ENCODE measurements at places on chromosomes 3 and 15.

DNA sequence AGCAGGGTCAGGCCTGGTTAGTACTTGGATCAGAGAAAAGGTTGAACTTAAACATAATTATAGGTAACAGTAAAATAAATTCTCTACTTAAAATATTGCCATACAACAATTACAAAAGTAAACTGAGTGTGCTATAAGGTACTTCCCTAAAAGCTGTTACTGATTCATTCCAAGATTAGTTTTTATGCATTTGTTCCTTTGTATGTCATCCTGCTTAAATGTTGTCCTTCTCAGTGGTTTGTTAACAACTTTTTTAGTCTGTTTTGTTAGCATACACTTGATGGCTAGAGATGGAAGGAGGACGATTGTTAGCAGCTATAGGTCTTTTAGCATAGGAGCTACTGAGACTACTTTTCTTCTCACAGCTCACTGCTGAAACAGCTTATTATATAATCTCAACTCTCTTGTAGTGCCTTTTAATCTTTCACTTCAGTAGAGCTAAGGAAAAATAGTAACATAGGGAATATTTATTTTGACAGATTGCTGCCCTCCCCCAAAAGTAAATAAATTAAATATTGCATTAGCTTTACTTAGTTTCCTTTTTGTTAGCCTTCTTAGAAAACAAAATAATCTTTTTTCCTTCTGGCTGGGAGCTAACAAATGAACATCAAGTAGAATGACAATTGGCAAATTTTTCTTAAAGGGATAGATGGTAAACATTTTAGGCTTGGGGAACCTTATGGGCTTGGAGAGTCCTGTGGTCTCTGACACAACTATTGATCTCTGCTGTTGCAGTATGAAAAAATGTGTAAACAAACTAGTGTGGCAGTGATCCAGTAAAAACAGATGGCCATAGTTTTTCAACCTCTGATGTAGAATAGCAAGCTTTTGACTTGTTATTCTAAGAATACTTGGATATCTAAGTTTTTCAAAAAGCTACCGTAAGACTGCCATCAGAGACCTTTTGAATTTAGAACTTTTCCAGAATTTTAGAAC is 39.5 kb downstream of the USP8 start:
- H3K27ac ChIP-seq = peak overlapping the region; percentile 35
- peaks cover 49% of the 10 kb centered on the region for H3K36me3 ChIP-seq
- H3K27me3 ChIP-seq = no peaks in the 10 kb centered on the region
- H3K4me1 ChIP-seq = no peaks in the 10 kb centered on the region
- H3K4me3 ChIP-seq = no peak overlapping the region
- no peak for DNase-seq

- no peak overlapping the region for H3K4me3 ChIP-seq
- DNase-seq = no peak
- H3K36me3 ChIP-seq = no peaks in the 10 kb centered on the region
- no peaks in the 10 kb centered on the region for H3K27me3 ChIP-seq
- H3K27ac ChIP-seq = no peak overlapping the region
- no peaks in the 10 kb centered on the region for H3K4me1 ChIP-seq
Observed at GRCh38 chr3:89635137-89635536, 527.7 kb downstream of the EPHA3 start.

DNA sequence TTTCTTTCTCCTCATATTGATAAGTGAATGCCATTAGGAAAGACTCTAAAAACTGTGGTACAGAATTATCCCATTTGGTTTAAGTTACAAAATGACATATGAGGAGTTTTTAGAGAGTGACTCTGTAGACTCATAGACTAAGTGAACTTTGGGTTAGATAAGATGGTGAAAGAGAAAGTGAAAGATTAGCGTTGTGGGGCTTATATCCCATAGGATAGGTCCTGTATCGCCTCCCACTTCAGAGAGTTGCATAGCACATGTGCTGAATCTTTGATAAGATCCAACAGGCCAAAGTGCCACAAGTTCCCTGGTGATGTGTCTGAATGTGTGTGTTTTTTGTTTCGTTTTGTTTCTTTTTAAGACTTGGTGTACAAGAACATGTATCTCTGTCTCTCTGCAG is 666.9 kb downstream of the MECOM start:
- H3K4me1 ChIP-seq = no peaks in the 10 kb centered on the region
- H3K27ac ChIP-seq = no peak overlapping the region
- H3K36me3 ChIP-seq = no peaks in the 10 kb centered on the region
- H3K27me3 ChIP-seq = no peaks in the 10 kb centered on the region
- DNase-seq = no peak

GRCh38 chr3:32180141-32180784 is 58.2 kb upstream of the CMTM8 start:
- H3K36me3 ChIP-seq = no peaks in the 10 kb centered on the region
- H3K4me3 ChIP-seq = no peak overlapping the region
- H3K27me3 ChIP-seq = peaks cover 28% of the 10 kb centered on the region
- no peak for DNase-seq
- H3K4me1 ChIP-seq = peaks cover 13% of the 10 kb centered on the region
- no peak overlapping the region for H3K27ac ChIP-seq

DNA sequence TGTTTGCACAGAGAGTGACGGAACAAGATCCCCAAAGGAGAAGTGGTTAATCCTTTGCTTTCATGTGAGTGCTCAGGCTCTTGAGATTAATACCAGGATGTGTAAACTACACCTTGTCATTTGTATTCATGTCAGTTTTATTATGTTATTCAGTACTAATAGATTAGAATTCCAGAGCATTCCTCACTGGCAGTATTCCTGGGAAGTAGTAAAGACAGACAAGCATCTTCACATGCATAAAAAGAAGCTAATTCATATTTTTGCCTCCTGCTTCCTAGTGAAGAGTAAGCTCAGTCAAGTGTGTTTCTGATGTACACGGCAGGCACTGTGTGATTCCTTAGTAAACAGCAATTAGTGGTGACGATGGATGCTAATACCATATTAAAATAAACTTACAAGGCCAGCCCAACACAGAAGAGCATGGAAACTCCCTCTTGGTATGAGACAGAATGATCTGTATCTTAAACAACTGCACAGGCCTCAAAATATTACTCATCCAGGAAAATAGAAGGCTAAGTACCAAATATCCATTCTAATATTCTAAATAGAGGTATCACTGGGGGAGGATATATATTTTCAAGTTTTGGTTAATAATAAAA is 336.8 kb upstream of the MCTP2 start:
- no peaks in the 10 kb centered on the region for H3K36me3 ChIP-seq
- peaks cover 4% of the 10 kb centered on the region for H3K27me3 ChIP-seq
- no peaks in the 10 kb centered on the region for H3K4me1 ChIP-seq
- H3K27ac ChIP-seq = no peak overlapping the region

DNA sequence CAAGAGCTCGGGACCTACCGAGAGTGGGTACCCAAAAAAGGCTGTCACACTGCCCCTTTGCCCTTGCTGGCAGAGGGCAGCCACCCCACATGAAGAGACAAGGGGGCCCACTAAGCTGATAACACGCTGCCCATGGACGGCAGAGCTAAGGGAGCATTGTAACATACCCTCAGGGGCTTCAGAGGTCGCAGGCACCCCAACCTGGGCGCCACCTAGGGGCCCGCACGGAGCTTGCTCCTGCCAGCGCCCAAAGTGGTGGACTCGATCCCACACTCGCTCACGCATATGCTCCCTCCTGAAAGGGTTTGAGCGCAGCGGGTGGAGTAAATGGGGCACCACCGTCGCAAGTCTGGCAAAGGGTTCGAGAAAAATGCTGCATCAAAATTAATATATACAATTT is 975.4 kb downstream of the ZPLD1 start:
- no peak for DNase-seq
- no peak overlapping the region for H3K27ac ChIP-seq
- no peak overlapping the region for H3K4me3 ChIP-seq
- H3K27me3 ChIP-seq = no peaks in the 10 kb centered on the region
- no peaks in the 10 kb centered on the region for H3K36me3 ChIP-seq

DNA sequence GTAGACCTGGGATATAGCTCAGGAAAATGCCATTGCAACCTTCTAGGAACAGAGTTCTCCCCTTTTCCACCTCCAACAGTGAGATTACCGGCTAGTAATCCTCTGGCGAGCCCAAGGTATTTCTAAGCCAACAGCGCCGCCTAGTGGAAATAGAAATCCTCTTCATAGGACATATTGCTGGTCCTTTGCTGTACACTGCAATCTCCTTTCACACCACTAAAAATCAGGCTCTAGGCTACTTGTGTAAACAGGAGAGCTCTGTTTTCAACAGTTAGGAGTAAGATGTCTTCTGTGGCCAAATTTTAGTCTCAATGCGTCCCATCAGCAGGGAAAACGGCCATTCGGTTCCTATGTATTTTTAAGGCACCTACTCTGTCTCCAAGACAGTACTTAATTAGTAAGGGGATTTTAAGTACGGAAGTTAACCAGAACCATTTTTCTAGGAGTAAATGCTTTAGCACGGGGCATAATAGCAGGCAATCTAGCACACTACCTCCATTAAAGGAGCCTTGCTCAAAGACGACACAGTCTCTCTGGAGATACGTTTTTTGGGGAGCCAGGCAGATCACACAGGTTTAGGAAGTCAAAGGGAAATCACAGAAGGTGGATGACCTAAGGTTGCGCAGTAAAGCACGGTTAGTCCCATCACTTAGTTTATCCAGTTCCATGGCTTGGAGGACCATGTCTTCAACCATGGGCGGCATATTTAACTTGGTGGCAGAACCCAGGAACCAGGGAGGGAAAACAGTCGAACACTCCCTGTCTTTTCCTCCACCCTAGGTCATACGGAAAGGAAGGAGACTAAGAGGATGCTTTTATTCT is 43.8 kb downstream of the NCEH1 start:
- DNase-seq = peak; percentile 69
- peak overlapping the region; percentile 42 for H3K4me3 ChIP-seq
- H3K4me1 ChIP-seq = peaks cover 36% of the 10 kb centered on the region
- H3K27ac ChIP-seq = peak overlapping the region; percentile 32

DNA sequence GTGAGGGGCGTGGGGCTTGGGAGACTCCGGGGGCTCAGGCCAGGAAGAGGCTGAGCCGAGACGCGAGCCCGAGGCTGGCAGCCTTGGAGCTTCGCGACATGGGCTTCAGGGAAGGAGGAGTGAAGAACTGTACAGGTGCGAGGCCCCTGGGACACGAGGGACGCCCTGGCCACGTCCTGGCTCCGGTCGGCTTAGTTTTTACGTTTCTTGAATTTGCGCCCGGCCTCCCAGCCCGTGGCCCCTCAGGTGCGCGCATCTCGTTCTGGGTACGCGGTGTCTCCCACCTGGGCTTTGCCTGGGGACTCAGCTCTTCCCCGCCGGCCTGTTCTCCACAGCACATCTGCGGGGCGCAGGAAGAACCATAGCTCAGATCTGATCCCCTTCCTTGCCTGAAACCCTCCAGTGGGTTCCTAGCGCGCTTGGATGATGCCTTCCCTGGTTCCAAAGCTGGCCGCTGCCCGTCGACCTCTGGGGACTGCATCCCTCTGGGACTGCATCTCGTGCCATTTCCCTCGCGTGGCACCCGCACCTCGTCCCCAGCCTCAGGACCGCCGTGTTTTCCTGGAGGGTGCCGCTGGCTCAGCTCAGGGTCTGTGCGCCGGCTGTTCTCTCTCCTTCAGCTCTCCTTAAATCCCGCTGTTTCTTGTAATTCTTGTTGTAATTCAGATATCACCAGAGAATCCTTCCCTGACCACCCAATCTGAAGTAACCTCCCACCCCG is 614 bp downstream of the CHCHD6 start:
- H3K27ac ChIP-seq = peak overlapping the region; percentile 82
- peaks cover 24% of the 10 kb centered on the region for H3K4me1 ChIP-seq
- peaks cover 12% of the 10 kb centered on the region for H3K36me3 ChIP-seq
- peaks cover 43% of the 10 kb centered on the region for H3K27me3 ChIP-seq

DNA sequence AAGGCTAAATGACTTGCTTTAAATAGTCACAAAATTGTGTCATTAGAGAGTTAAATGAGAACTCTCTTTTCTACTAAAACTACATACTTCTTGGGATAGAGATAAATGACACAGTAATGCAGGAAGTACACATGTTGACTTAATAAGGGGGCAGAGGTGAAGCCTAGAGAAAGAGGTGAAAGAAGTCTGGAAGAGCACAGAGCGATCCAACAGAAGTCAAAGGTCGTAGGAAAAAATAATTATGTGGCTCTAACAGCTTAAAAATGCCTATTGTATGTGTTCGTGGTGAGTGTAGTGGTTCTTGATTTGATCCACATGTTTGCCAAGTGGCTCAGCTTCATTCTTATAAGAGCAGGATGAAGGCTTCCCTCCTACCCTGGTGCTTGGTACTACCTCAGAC is 61.7 kb downstream of the TMEM212 start:
- peaks cover 25% of the 10 kb centered on the region for H3K27me3 ChIP-seq
- H3K4me1 ChIP-seq = no peaks in the 10 kb centered on the region
- DNase-seq = no peak
- H3K36me3 ChIP-seq = no peaks in the 10 kb centered on the region

DNA sequence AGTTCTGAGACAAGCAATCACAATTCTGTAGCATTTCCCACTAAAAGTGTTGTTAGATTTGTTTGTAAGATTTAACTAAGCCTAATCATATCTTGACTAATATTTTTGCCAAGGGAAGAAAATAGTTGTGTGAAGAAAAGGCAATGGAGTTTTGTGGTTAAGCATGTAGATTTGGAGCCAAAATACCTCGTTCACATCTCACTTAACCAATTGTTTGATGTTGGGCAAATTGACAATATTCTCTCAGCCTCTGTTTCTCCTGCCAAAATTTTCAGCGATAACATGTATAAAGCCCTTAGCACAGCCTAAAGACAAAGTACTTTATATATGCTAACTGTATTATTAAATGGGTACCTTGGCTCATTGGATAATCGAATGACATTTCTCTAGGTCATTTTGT is 20.5 kb upstream of the CDIN1 start:
- DNase-seq = no peak
- H3K36me3 ChIP-seq = no peaks in the 10 kb centered on the region

DNA sequence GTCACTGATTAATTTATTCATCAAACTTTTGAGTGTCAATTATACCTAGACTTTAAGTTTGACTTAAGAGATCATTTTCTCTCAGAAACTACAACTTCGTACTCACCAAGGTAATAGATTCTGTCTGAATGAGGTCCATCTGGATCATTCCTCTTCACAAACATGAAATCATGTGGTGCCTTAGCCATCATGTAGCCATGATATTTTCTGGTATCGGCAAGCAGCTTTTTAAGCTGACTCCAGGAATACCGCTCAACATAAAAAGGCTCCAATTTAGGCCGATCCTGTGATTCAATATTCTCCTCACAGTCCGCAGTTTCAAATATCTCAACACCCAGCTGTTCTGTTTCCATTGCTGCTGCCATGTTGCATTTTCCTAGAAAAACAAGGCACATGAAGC is 5.3 kb downstream of the DPP8 start:
- no peak for DNase-seq
- peaks cover 44% of the 10 kb centered on the region for H3K36me3 ChIP-seq
- H3K4me3 ChIP-seq = peak overlapping the region; percentile 76
- peaks cover 40% of the 10 kb centered on the region for H3K4me1 ChIP-seq

GRCh38 chr3:64584179-64584578 is 103.6 kb downstream of the ADAMTS9 start:
- H3K27me3 ChIP-seq = no peaks in the 10 kb centered on the region
- no peaks in the 10 kb centered on the region for H3K36me3 ChIP-seq
- H3K4me1 ChIP-seq = no peaks in the 10 kb centered on the region
- no peak overlapping the region for H3K27ac ChIP-seq

GRCh38 chr3:159872374-159873109 is 116.1 kb upstream of the IL12A start:
- no peaks in the 10 kb centered on the region for H3K4me1 ChIP-seq
- no peaks in the 10 kb centered on the region for H3K36me3 ChIP-seq

GRCh38 chr3:13235079-13235478 is 161.8 kb upstream of the IQSEC1 start:
- H3K27ac ChIP-seq = peak overlapping the region; percentile 83
- peaks cover 45% of the 10 kb centered on the region for H3K27me3 ChIP-seq
- peak overlapping the region; percentile 66 for H3K4me3 ChIP-seq
- peaks cover 29% of the 10 kb centered on the region for H3K4me1 ChIP-seq
- H3K36me3 ChIP-seq = peaks cover 3% of the 10 kb centered on the region

GRCh38 chr15:62758126-62758951 is 284.2 kb upstream of the TPM1 start:
- H3K27me3 ChIP-seq = peaks cover 16% of the 10 kb centered on the region
- no peaks in the 10 kb centered on the region for H3K4me1 ChIP-seq
- H3K36me3 ChIP-seq = no peaks in the 10 kb centered on the region
- H3K4me3 ChIP-seq = no peak overlapping the region
- DNase-seq = no peak

Measured in central memory CD8-positive, alpha-beta T cell (primary cell).